CD4-positive, alpha-beta T cell (primary cell): ENCODE measurements at places on chromosomes 12 and 14.
A peak's percentile ranks its signal among the peaks of the same experiment; 100 is the strongest.

DNA sequence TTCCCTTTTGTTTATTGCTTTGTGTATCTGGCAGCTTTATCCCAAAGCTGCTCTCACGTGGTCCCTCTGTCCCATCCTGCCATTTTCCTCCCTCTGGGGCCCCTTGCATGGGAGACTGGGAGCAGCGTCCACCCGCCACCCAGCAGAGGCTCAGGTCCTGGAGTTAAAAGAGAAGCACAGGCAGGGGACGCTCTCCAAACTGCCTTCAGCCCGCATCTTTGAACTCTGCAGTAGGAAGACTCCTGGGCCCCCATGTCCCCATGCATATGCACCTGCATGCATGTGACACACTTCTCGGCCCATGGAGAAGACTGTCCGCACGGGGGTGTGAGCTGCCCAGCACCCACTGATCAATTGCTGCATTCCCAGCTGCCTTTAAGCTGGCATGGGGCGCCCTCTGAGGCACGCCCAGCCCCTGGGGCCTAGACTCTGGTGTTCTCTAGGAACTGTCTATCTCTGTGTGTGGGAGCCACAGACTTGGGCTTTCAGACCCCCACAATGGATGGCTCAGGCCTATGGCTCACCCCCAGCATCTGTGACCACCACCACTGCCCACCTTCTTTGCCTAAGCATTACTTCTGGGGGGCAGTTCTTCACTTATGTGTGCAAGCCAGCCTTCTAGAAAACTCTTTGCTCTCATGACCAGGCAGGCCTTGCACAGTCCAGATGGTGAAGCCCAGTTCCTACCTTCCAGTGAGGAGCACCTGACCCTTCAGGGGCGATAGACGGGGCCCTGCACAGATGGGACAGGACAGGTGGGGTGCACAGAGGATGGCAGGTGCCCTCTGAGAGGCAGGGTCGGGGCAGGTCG, 96.1 kb upstream of the DIO3 start:
- no peak for DNase-seq

- DNase-seq = no peak
Measured at GRCh38 chr12:14567351-14568162, at the start of gene PLBD1. Gene PLBD1 (minus strand): TSS chr12:14567883. CDS start chr12:14567696, 187 bp downstream.

- DNase-seq = no peak
Measured at GRCh38 chr14:82009076-82009475, 475.4 kb upstream of the SEL1L start.

DNA sequence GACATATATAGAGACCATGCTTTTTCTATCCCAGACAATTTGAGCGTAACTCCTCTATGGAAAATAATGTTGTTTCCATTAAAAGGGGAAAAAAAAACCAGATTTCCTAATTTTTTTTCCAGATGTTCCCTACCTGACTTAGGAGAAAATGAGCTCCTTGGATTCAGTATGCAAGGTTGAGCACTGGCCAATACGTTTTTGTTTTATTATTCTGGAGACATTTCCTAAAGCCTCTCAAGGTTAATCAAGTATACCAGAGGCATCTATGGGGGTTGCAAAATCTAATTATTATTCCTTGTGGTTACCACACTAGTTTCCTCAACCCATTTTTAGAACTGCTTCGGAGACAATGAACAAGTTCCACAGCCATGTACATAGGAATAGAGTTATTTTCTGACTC, 291.3 kb downstream of the SLC16A7 start:
- DNase-seq = no peak

GRCh38 chr12:53330671-53331070, 5.5 kb downstream of the SP7 start:
- DNase-seq = no peak

DNA sequence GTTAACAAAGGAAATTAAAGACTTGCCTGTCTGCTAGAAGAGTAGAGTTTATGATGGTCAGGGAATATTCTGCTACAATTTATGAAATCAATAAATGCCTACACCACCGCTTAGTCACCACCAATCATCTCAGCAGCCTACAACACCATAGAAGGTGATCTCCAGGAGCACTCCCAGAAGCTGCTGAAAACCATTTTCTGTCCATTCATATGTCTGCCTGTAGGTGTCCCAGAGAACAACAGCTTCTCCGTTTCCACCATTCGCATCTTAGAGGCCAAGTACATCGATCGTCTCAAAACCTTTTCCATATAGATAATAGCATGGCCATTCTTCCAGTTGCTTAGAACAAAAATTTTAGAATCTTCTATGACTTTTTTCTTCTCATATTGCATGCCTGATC, 303.4 kb downstream of the KCNC2 start:
- no peak for DNase-seq

DNA sequence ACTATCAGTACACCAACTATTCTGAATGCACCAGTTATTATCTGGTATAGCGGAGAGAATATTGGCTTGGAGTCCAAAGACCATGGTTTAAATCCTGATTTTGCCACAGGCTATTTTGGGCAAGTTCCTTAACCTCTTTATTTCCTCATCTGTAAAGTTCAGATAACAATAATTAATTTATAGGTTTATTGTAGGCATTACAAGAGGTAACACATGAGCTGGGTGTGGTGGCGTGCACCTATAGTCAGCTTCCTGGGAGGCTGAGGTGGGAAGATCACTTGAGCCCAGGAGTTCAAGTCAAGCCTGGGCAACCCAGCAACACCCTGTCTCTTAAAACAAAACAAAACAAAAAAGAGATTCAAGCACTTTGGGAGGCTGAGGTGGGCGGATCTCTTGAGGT, 23.1 kb downstream of the PHLDA1 start:
- no peak for DNase-seq

DNA sequence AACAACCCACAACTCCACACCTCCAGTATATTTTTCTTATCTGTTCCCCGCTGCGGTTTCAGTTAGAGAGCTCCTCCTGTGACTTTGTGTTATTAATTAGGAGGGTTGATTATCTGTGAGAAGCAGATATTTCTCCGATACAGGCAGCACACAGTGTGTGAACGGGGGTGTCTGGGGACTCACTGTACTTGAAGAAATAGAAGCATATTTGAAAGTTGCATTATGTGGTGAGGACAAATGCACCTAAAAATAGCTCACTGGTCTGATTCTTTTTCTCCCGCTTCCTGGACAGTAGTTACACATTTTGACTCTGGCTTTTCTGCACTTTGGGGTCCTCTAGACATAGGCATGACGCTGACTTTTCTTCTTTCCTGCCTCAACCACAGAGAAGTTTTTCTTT, 277.7 kb downstream of the VRK1 start:
- DNase-seq = no peak

GRCh38 chr14:31505411-31505810, 17.6 kb upstream of the GPR33 start:
- no peak for DNase-seq

DNA sequence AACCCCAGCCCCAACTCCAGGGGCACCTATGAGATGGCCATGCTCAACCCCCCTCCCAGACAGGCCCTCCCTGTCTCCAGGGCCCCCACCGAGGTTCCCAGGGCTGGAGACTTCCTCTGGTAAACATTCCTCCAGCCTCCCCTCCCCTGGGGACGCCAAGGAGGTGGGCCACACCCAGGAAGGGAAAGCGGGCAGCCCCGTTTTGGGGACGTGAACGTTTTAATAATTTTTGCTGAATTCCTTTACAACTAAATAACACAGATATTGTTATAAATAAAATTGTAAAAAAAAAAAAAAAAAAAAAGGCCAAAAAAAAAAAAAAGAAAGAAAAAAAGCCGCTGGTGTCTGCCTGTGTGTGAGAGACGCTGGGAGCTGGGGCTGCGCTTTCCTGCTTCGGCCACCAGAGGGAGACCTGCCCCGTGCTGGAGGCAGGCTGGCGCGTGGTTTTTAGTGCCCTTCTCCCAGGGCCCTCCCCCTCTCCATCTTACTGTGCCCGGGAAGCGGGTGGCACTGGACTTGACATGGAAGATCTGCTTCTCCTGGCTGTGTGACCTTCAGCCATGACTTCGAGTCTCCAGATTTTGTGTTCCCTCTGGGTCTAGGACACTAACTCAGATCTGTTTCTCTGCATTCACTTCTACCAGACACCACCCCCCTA, 3.4 kb upstream of the NXPH4 start:
- DNase-seq = peak; percentile 84

GRCh38 chr14:88572117-88572516, 9.3 kb downstream of the ZC3H14 start:
- no peak for DNase-seq

- no peak for DNase-seq
Measured at GRCh38 chr12:78149459-78149858, 318.8 kb downstream of the NAV3 start.

GRCh38 chr12:122352394-122352793, 70.1 kb downstream of the CLIP1 start:
- no peak for DNase-seq

DNA sequence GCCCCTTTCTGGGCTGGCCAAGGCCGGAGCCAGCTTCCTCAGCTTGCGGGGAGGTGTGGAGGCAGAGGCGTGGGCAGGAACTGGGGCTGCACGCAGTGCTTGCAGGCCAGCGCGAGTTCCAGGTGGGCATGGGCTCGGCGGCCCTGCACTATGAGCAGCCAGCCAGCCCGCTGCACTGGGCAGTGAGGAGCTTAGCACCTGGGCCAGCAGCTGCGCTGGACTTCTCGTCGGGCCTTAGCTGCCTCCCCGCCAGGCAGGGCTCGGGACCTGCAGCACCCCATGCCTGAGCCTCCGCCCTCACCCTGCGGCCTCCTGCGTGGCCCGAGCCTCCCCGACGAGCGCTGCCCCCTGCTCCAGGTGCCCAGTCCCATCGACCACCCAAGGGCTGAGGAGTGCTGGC, 42.0 kb downstream of the TMTC2 start:
- DNase-seq = no peak

GRCh38 chr12:62774794-62775193, 160.2 kb downstream of the PPM1H start:
- no peak for DNase-seq

GRCh38 chr12:76451528-76451927, 103.3 kb upstream of the BBS10 start:
- no peak for DNase-seq

- no peak for DNase-seq
Measured at GRCh38 chr14:21780429-21781084, 106.9 kb upstream of the OR4E1 start.

DNA sequence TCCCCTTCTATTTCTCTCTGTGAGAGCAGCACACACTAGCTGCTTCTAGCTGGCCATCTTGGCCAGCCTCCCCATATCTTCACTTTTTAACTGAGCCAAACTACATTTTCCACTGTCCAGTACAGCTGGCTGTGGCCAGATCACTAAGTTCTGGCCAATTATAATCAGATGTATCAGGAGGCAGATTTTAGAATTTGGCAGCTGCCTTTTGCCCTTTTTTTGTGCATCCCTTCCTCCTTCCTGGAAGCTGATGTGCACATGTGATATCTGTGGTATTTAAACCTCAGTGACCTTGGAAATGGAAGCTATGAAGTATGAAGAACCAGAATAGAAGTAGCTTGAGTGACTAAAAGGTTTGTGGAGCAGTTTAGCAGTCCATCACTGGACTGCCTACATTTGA, 49.8 kb upstream of the ANO6 start:
- no peak for DNase-seq

DNA sequence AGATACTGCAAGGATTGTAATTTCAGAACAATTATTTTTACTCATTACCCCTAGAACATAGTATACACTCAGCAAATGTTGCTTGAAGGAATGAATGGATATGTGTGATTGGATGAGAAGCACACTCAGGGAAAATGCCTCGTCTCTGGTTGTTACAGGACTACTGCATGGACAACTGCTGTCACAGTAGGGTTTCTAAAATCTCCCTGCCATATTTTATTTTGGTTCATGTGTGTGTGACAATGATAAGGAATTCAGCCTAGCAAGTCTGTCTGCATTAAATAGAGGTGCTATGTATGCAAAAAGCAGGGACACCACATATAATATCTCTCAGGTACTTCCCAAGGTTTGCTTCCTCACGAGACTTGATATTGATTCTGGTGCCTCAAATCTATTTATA, 1.4 kb downstream of the PTPRR start:
- no peak for DNase-seq

DNA sequence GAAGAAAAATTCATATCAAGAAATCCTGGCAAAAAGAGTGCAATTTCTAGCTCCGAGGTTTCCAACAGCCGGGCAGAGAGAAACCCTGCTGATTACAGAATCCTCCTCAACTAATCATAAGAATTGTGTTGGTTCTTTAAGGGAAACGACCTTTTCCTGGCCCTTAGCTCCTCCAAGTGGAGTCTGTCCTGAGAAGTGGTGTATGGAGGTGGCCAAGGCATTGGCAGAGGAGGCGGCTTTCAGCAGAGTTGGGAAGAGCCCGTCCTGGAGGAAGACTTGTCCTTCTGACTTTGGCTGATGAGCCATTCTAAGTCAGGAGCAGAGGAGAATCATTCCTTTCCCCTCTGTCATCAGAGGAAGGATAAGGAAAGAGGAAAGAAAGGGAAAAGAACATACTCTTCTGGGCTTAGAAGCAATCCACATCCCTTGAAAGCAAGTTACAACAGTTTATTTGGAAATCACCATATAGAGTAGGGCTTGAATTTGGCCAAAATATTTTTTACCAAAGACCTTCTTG, 46.5 kb upstream of the PTCSC3 start:
- no peak for DNase-seq

DNA sequence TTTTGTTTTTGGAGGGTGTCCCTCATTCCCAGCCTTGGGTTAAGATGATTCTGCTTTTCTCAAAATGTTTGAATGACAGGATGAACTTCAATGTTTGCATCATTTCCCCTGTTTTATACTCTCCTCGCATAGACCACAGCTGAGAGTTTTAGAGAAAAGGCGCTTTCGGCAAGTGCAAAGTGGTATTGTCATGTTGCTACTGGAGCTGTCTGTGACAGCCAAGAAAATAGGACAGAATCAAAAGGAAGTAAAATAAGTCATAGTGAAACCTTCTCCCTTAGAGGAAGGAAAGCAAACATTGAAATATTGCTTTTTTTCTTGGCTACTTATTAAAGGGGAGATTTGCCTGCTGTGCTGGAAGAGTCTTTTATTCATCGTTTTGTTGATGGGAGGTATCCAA, 33.5 kb upstream of the ARHGAP5 start:
- DNase-seq = no peak

DNA sequence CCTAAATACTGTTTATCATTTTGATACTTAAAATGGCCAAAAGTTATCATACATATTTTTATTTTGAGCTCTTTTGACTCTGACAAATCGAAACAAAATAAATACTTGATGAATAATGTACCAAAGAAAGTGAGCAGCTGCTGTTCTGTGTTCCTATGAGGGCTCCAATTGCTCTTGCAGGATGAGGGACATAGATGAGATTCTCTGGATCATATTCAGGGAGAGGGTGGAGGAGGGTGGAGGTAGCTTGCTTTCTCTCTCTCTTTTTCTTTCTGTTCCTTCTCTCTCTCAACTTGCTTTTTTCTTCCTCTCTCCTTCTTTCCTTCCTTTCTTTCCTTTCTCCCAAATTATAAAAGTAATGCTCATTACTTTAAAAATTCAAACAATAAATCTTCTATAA, 8.9 kb upstream of the MYH7 start:
- DNase-seq = no peak
